Kidney tubule cell (primary cell): ENCODE measurements at places on chromosomes 16 and 17.
A peak's percentile ranks its signal among the peaks of the same experiment; 100 is the strongest.

DNA sequence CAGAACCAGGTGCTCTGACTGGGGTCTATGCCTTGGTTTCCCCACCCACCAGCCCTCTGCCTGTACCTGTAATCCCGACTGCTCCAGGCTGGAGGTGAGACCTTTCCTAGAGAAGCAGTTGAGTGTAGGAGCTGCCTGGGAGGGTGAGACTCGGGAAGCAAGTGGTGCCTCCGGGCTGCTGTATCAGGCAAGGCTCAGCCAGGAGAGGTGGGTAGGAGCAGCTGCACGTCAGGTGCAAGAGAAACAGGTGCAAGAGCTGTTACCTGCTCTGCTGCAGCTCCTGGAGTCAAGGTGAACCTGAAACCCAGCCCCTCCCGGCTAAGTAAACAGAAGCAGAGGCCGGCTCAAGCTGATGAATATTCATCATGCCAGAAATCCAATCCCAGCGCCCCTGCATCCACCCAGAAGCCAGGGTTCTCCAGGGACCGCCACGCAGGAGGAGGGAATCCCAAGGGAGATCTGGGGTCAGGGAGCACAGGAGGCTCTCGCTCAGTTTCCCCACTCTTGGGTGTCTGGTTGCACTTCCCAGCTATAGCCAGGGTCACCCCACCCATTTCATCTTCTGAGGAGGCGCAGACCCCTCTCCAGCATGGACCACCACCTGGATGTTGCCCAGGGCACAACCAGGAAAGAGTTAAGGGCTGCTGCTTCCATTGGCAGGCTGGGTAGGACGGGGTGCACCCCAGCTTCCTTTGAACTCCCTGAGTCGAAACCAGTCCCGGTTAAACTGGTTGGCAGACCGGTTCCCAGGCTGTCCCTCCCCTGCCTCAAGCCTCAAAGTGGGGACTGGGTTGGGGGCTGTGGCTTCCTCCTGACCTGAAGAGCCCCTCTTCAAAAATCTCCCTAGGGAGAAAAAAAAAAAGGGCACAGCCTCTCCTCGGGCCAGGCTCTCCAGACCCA lies at the start of gene PRR15L:
Gene PRR15L (minus strand): TSS at position 293 of the 900 bp plus-strand sequence. CDS start 4,649 bp downstream, outside the sequence.
- DNase-seq = peak; percentile 43

DNA sequence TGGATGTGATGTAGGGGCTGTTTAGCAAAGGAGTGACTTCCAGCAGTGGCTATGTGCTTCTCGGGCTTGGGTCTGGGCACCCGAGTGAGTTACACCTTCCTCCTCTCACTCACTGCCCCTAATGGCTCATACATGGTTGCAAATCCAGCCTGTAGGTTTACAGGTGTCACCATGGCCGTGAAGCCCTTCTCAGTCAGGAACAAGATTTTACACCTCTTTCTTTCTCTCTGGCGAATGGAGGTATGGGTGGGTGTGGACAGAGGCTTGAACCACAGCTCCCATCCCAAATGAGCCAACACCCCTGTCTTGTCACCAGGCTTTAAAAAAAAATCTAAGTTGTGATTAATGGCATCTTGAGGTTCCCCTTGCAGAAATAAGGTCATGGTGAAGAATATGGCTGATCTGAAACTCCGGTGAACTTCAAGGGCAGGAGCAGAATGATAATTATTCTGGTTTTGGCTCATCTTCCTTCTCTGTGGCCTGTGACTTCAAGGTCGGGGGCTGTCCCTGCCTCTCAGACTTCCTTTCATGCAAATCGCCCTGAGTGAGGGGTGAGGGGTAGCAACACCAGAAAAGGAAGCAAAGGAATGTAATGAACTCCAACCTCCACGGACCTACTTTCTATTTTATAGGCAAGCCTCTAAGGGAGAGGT lies 331.2 kb downstream of the MAF start:
- no peak for DNase-seq

DNA sequence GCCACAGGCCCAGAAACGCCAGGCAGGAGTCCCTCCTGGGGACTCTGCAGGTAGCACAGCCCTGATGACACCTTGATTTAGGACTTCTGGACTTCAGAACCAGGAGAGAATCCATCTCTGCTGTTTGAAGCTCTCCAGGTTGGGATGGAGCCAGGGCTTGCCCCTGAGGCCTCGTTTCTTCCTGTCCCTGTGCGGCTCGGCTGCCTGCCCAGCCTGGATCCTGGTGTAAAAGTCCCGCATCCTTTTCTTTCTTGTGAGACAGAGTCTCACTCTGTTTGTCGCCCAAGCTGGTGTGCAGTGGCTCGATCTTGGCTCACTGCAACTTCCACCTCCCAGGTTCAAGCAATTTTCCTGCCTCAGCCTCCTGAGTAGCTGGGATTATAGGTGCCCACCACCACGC lies 17.9 kb upstream of the CBX4 start:
- DNase-seq = no peak

GRCh38 chr16:64892835-64893785 lies 228.8 kb downstream of the CDH11 start:
- no peak for DNase-seq

DNA sequence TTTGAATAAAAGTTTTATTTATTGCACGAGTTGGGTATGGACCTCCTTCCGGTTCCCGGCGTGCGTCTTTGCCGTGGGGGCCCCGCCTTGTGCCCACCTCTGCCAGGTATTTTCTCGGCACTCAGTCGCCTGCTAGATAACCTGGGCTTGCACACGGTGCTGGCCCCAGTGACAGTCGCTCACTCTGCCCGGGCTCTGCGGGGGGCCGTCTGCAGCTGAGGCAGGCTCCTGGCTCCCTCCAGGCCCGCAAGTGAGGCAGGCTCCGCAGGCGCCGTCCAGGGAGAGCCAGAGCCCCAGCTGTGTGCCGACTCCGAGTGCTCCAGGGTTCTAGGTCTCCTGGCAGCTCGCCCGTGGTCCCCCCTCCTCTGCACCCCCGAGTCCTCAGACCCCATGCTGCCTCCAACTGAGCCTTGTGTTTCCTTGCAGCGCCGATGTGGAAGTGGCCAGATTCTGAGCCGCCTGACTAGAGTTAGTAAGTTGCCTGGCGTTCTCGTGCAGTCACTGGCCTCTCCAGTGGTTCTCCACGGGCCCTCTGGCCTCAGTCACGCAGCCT lies 54.7 kb upstream of the PVALEF start:
- DNase-seq = no peak

DNA sequence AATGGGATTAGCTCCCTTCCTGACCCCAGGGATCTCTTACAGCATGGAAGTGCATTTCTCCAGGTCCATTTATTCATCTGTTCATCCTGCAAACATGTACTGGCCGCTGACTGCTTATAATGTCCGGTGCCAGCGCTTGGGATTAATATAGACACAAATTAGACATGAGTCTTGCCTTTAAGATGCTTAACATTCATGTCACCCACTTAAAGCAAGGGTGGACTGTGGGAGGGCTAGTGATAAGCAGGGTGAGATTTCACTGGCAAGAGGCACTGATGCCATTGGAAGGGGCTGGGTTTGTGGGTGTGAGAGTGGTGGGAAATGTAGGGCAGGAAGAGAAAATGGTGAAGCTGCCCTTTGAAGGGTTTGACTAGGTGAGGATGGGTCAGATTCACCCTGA lies 92.2 kb upstream of the MPHOSPH6 start:
- DNase-seq = no peak

DNA sequence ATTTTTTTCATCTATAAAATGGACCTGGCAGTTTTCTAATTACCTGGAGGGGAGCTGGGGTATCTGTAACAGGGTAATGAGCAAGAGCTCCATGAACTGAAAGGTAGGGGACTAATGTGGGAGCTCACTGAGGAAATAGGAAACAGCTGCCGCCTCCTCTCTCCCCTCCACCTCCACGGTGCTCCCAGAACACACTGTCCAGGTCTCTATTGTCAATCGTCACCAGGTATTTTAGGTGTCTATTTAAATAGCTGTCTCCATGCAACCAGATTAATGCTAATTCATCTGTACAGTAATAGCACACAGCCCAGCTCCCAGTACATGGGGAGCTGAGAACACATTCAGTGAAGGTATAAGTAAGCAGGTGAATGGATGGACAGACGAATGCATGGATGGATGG lies 233.3 kb downstream of the GRIN2A start:
- DNase-seq = no peak

- no peak for DNase-seq
These were observed 2.3 kb downstream of the RND2 start for GRCh38 chr17:43027091-43028032.

DNA sequence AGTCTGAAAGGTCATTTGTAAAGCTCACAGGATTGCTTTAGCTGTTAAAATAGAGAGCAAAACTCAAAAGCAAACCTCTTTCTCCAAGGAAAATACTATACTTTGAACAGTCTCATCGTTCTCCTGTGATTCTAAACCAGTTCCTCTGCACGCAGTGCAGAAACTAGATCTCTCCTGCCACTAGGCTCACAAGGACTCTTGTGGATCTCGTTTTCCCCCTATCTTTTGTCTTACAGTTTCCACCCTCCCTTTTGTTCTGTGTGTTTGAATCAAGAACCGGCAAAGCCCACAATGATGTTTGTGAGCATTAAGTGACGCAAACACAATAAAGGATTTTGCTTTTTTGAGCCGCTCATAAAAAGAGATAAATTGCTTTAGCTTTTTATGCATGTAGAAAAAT lies 1103.5 kb upstream of the RBFOX1 start:
- no peak for DNase-seq

DNA sequence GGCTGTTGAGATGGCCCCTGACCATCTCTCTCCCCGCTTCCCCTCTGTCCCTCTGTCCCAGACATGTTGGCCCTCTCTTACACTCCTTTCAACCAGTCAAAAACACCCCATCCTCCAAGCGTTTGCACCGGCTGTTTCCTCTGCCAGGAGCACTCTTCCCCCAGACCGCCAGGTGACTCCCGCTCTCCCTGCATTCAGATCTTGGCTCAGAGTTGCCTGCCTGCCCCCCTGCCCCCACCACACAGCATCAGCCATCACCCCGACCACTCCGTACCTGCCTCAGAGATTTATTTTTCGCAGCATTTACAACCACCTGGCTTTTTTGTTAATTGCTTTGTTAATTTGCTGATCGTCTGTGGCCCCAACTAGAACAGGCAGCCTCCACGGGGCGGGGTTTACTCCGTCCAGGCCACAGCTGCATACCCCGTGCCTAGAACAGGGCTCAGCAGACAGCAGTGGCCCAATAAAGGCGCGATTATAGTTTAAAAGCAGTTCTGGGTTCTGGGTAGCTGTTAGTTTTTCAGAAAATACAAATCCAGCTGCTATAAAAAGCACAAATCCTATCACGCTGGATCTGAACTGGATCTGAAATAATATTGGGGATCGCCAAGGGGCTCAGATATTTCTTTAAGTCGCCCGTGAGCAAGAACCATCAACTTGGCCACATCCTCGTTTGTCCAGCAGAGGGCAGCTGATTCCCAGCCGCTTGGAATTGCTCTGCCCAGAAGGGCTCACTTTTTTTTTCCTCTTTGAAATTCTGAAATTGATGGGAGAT lies 173.6 kb downstream of the IRF8 start:
- DNase-seq = peak; percentile 57

DNA sequence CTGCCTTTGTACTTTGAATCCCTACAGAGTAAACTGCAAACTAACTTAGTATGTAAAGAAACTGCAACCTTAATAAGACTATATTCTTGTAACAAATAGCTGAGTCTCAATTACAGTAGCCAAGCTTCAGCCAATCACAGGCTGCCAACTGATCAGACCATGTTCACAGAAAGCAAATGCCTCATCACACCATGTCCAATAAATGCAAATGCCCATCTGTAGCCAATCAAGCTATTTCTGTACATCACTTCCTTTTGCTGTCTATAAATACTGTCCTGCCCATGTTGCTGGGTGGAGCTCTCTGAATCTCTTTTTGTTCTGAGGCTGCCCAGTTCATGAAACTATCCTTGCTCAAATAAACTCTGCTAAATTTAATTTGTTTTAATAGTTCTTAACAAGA lies 531.7 kb upstream of the TOM1L1 start:
- DNase-seq = no peak

- no peak for DNase-seq
These were observed 20.4 kb downstream of the CA4 start for GRCh38 chr17:60169921-60170817.
